ENCODE measurements at places on chromosomes 1 and 21.

DNA sequence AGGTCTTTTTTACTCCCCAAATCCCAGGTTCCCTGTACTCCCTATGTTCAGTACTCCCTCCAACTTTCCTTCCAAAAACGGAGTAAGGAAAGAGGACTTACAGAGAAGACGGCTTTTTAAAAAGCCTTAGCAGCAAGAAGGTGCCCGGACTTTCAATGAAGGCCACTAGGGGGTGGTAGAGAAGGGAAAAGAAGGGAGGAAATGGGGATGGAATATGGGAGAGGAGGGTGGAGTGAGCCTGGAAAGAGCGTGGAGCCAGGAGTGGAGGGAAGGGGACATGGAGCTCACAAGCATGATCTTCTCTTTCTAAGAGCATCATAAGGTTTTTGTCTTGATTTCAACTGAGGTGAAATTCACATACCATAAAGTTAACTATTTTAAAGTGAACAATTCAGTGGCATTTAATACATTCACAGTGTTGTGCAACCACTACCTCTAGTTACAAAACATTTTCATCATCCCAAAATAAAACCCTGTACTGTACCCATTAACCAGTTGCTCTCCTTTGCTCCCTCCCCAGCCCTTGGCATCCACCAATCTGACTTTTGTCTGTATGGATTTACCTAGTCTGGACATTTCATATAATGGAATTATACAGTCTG lies 129.9 kb downstream of the ZNF281 start:
- no peak for DNase-seq

DNA sequence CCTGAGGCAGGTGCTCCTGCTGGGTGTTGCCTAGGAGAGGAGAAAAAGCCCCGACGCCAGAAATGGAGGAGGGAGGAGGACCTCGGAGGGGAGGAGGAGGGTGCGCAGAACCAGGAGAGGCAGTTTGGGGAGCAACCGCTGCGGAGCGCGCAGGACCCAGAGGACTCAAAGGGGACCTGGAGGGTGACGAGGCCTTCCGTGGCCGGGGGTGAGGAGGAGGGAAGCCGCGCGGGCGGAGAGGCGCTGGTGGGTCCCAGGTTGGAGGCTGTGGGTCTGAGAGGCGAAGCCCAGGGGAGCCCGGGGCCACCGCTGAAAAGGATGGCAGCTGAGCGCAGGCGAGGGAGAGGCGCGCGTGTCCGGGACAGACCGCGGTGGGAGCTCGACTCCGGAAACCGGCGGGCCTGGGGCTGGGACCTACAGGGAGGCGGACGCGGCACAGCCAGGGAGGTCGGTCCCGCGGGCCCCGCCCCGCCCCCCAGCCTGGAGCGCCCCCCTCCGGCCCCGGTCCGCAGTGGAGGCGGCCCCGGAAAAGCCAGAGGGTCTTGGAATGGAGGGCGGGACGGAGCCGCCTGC lies 15.1 kb downstream of the RNF223 start:
- DNase-seq: no peak

DNA sequence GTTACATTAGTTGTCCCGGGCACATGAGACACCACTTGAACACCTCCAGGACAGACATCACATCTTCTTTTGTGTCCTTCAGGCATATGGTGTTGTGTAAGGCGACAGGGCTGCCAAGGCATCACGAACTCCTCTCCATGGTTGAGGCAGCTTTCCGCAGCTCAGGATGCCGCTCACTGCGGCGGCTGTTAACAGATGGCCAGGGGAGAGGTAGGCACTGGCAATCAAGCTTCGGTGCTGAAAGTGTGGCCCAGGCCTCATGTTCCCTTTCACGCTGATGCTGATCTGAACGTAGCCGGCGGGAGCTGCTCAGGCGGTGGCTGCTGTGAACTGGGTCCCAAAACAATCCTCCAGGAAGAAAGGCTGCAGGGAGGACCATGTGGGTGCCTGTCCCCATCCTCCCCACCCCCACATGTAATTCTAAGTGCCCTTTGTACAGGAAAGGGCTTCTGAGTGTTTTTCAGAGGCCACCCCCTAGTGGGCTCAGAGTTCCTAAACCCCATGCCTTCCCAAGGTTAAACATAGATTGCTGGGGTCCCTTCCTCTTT lies 287.1 kb upstream of the AJAP1 start:
- no peak for DNase-seq

DNA sequence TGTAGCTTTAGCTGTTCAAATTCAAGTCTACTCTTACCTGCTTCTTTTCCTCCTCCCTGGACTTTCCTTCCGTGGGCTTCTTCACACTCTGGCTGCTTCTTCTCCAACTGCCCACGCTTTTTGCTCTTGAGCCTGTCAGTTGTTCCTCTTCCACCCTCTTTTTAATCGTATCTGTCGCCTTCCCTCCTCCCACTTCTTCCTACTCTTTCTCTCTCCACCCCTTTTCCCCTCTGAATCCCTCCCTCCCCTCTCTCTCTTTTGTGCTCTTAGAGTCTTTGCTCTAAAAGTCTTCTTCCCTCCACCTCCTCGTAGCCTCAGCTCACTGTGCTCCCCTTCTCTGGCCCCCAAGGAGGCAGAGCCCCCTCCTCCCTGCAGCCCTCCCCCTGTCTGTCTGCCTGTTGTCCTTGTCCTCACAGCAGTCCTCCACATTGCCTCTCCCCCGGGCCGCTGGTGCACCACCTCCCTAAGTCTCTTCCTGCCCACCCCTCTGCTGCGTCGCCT lies 12.9 kb upstream of the GJA5 start:
- no peak for DNase-seq

DNA sequence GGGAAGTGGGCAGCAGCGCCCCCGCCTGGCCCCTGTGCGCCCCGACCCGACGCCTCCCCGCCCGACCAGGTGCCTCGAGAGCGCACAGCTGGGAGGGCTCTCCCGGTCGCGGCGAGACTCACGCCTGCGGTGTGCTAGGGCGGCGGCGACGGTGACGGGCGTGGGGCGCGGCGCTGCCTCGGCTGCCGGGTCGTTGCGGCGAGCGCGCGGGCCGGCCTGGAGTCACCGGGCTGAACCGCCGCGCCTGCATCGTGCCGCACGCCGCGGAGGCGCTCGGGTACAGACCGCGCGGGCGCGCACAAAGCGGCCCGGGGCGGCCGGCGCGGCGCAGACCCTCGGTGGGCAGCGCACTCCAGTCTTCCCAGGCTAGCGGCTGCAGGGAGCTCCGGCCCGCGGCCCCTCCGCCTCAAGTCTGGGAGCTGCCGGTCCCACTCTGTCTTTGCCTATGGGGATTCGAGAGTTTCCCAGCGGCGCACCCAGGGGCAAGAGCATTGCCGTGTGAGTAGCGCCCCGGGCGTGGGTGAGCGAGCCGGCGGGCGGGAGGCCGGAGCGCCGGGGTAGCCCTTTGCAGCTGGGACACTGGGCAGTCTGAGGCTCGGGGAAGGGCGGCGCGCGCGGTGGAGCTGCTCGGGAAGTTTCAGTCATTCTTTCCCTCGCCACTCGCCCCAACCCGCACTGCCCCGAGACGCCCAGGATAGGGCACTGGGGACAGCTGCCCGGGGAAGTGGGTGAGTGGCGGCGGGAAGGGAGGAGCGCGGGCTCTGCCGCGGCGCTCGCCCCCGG lies at the start of gene SLC35F3:
Gene SLC35F3 (plus strand): TSS at position 44 of the 783 bp plus-strand sequence.
- peak; percentile 23 for DNase-seq

DNA sequence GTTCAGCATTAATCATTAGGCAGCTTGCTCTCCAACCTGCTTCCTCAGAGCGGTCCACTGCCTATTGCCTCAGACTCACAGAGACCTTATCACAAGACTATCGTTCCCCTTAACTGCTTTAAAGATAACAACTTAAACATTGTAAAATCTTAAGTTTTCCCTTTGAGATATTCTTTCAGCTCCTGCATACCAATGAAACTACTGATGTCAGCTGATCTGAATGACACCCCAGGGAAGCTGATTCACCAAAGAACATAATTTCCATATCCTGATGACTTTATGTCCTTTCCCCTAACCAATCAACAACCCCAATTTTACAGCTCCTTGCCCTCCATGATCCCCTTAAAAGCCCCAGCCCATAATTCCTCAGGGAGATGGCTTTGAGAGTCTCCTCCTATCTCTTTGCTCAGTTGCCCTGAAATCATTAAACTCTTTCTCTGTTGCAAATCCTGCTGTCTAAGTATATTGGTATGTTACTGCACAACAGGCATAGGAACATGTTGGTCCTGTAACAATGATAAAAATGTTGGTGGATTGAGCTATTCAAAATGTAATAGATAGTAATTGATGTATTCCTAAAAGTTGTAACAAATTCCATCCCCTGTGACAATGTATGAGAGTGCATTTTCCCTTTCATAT lies 621.4 kb upstream of the RGS18 start:
- no peak for DNase-seq

DNA sequence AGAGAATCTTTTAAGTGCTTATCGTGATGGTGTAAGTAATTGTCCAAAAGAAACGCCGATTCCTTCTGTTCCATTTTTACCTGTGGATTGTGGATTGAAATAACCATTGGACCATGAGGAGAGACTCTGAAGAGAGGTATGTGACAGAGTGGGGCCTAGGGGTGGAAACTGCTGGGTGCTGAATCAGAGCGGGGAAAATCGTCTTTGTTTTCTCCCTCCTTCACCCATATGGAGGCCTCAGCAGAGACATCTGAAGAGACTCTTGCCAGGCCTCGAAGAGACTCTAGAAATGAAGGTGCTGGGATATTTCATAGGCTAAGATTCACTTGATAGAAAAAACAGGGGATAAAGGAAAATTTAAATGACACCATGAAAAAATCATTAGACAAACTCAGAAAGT lies 1327.0 kb downstream of the BRINP3 start:
- no peak for DNase-seq

DNA sequence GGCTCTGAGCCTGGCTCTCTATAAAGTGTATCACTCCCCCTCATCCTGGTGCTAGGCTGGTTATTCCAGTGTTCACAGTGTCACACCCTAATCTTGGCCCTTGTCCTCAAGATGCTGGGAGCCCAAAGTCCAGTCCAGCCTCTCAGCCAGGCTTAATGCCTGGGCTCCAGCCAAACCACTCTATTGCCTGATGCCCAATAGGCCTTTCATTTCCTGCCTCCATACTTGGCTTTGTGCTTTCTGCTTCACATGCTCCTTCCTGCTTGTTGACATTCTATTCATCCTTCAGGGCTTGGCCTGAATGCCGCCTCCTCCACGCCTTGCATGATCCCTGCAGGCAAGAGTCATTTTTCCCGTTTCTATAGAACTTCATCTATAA lies 1.7 kb downstream of the KLHDC8A start:
- DNase-seq: no peak
